NCI-H1436 treated with DMSO at 0.1 percent for 48 hours (cell line): ENCODE measurements at places on chromosomes 13 and 19.

DNA sequence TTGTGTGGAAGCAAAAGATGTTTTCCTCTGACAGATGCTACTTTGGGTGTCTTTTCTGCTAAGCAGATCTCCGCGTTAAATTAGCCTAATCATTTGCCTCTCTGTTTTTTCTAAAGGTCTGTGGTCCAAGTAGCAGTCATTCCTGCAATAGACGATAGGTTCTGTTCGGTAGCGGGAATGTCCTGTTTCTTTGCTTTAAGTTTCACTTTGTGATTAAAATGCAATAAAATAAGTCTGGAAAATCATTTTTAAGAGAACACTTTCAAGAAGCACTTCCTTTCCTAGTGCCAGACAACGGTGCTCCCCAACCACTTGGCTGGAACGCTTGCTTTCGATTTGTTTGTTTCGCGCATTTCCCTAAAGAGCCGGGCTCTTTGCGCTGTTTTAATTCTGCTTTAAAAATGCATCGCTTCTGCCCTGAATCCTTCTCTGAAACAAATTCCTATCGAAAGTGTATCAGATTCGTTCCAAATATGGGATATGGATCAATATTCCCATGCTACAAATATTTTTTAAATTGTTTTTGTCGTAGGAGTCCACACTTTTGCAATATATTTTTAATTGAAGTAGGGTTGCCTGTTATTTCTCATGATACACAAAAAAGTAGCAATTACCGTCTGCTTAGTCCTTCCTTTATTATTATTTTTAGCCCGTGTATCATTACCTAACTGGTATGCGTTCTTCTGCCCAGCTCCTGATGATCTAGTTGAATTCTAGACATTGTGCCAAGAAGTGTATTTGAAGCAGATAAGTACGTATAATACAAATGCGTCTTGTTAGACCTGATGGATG is 14.2 kb downstream of the ZIC2 start:
- no peak for DNase-seq

DNA sequence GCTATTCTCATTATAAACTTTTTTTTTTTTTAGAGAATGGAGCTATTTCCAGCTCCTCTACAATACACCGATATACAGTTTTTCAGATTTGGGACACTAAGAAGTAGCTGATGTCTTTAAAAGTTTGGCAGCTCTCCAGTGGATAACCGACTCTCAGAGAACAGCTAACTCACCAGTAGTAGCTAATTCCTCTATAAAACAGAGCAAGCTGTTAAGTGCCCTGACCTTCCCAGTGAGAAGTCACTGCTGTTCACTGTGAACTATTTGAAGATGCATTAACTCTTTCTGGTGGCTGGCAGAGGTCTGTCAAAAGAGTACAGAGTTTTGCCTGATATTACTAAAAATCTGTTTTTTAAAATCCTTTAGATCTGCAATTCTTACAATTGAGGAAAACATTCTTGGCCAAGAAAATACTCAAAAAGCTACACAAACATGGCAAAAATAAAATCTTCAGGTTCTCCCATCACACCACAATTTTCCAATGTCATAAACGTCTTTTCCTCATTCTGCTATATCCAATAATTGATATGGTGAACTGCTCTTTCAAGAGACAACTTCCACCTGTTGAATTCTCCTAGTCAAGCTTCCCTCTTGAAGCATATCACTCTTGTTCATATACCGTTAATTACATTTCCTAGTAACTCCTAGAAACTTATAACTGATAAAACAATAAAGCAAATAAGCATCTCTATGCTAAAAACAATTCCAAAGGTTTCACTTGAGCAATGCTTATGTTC is 44.2 kb downstream of the TBC1D4 start:
- DNase-seq, result no peak

DNA sequence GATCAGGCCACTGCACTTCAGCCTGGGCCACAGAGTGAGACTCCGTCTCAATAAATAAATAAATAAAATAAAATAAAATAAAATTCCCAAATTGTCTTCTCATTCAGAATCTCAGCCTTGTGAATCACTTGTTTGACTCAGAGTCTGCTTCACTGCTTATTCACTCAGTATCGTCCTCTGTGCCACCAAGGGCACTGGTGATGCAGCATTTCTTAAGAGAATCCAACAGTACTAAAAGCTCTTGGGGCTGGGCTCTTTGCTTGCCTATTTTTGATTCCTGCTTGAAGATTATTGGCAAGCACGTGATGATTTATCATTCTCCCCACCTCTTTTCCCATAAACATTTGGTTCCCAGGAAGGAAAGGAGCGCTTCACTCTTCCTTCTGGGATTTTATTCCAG is 54.8 kb upstream of the HMGB1 start:
- DNase-seq, result no peak

DNA sequence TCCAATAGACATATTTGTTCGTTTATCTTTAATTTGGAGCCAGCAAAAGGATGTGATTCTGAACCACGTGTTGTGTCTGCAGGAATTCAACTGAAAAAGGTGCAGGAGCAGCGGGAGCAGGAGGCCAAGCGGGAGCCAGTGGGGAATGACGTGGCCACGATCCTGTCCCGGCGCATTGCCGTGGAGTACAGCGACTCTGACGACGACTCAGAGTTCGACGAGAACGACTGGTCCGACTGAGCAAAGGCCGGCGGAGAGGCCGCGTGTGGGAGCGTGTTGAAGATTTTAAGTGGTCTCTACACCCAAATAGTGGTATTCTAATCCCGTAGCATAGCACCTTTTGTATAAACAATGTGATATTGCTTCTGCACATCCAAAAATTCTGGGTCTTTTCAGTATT is 75.0 kb downstream of the GPR12 start:
- DNase-seq, result no peak

DNA sequence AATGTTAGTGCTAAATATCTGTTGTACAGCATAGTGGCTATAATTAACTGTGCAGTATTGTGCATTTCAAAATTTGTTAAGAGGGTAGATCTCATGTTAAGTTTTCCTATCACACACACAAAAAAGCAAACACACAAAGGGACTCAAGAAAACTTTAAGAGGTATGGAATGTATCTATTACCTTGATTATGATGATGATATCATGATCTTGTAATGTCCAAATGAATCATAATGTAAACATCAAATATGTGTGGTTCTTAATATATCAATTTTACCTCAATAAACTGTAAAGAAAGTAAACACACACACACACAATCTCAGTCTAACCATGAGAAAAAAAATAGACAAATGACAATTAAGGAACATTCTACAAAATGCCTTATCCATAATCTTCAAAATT is 934.6 kb downstream of the SLITRK1 start:
- DNase-seq, result no peak

- DNase-seq, result no peak
Measured at GRCh38 chr13:110616103-110617101, 1.1 kb downstream of the NAXD start.

DNA sequence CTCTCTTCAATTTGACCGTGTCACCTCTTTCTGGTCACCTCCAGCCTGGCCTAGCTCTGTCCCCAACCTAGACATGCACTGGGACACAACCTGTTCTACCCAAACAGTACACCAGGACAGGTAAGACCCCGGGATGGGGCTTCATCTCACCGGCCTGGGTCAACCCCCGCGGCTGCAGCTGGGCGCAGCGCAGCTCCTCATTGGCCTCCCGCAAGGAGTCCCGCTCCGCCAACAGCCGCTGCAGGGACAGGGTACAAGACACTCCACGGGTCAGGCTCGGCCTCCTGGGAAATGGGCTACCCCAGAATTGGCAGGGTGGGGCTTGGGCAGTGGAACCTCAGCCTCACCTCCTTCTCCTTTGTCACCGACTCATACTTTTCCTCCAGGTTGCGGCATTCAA is 7.7 kb downstream of the HOOK2 start:
- no peak for DNase-seq

DNA sequence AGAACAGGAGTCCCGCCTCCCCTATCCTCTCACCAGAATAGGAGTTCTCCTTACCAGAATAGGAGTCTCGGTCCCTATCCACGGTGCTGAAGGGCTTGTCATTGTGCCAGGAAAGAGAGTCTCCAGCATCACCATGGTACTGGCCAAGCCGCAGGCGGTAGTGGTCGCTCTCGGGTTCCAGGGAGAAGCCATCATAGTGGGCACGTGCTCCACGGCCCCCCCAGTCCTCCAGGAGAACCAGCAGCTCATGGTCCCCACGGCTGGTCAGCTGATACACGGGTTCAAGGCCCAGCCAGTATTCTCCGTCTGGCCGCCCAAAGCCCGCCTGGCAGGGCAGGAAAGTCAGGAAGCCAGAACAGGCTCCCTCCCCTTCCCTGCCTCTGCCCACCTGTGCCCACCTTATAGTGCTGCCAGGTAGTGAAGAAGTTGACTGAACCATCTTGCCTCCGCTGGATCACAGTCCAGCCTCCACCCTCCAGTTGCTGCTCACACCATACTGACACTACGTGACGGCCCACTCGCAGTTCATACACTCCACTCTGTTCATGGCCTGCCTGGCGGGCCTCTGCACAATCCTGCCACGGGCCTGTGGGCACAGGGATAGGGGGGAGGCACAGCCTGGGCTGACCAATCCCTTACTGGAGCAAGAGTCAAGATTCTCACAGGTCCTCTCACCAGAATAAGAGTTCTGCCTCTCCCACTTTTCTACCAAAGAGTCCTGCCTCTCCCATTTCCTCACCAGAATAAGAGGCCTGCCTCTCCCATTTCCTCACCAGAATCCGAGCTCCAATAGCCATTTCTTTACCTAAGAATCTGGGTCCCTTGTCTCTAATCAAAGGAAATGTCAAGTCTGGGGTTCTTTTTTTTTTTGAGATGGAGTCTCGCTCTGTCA is 7.4 kb downstream of the SHFL start:
- no peak for DNase-seq

GRCh38 chr19:51372649-51373504 is at the start of gene NKG7:
Gene NKG7, minus strand, starts transcription at chr19:51372654. Its CDS starts 119 bp downstream, at chr19:51372535.
- DNase-seq, result no peak

- DNase-seq, result no peak
Measured at GRCh38 chr13:113245849-113246796, 36.7 kb downstream of the CUL4A start.

- no peak for DNase-seq
Measured at GRCh38 chr13:27022571-27023311, 148.9 kb downstream of the USP12 start.

DNA sequence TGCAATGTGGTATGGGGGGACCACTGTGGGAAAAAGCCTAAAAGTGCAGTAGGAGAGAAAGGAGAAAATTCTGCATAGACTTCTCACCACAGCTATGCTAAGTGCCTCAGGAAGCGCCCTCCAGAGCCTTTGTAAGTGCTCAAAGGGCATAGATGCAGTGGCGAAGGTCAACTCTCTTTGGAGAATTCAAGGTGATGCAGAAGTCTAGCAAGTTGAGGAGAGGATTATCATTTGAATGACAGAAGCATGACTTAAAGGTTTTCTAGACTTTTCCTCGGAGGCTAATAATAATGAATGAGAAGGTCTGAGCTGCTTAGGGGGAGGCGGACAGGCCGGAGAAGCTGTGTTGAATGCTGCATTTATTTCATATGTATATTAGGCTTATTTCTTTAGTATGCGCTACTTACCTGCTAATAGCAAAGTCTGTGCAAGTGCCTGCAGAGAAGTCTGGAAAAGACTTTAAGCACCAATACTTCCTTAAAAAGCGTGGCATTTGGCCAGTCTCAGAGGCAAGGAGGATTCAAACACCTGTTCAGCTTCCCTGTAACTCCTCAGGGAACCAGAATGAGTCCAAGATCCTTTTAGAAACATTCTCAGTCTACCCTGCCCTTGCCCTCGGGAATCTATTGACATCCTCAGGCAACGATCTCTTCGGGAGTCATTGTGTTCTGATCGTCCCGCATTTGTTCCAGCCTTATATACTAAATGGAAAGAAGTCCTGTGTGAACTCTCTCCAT is 56.2 kb downstream of the FLT1 start:
- no peak for DNase-seq

DNA sequence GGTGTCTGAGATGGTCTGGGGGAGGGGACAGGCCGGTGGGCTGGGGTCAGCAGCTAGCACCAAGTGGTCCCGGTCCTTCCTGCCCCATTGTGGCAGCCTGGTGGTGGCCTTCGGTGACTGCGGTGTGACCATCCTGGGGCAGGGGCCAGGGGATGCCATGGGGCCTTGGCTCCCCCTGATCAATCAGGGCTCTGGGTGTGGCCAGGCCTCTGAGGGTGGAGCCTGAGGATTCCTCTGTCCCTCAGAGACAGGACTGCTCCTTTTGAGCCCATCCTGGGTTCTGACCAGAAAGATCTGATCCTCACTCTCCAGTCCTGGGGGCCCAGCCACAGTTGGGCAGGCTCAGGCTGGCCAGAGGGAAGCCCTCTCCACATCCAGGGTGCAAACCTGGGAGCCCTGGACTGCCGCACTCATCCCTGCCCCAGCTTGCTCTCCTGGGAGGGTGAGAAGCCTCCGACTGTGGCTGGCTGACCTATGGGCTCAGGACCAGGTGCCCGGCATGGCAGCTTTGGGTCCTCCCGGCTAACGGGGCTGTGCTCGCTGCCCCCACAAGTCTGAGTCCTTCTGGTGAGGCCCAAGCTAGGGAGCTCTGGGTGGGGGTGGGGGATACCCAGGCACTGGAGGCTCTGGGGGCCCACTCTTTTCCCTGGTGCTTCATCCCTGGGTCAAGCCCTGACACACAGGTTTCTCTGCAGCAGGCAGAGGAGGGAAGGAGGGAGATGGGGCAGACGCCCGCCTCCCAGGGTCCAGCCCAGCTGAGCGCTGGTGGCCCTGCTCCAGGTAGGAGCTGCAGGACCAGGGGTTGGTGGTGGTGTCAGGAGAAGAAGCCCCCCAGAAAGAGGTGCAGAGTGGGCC is 59.5 kb downstream of the IER2 start:
- DNase-seq, result no peak

DNA sequence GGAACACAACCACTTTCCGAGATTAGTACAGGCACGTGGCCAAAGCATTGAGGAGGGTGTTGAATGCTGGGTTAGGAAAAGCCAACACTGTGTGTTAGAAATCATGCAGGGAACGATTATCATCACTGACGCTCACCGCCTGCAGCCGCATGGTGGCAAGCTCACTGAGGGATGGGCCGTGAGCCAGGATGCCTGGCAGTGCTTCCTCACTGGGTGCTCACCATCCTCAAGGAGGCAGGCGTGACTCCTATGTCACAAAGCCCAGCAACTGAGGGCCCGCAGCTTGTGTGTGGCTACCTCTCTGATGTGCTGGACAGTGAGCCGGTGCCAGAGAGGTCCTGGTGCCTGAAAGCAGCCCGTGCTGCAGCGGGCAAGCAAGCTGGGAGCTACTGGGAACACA is 30.4 kb upstream of the TIMM44 start:
- DNase-seq, result no peak

DNA sequence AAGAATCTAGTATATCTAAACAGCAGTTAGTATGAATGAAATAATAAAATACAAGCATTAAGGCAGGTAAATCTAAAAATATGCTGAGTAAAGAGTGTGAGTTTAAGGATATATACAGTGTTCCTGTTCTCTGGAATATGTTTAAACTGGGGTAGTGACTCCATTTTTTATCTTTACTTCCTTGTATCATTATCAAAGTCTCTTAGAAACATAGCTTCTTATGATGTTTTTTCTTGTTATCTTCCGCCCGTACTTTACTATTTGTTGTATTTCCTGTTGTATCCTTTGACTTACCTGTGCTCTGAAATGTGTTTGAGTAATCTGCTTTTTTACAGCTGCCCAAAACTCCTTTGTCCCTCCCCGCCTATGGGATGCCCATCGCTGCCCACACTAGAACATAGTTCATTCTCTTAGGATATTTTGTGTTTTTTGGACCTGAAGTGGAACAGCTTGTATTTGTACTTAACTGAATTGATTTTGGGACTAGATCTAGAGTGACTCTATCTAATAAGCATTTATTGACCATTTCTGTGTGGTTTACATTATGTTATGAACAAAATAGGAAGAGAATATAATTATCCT is 80.8 kb downstream of the PDS5B start:
- no peak for DNase-seq

GRCh38 chr19:24003537-24003936 is 83.5 kb upstream of the ZNF254 start:
- no peak for DNase-seq
